Vagina (tissue), 2 donors: ENCODE measurements at places on chromosomes 7 and 10. TPM values are rescaled to one million over a fixed set of nuclear protein-coding genes. Genes with fewer than 3 reads are reported as not detected.
A peak's percentile ranks its signal among the peaks of the same experiment; 100 is the strongest.

DNA sequence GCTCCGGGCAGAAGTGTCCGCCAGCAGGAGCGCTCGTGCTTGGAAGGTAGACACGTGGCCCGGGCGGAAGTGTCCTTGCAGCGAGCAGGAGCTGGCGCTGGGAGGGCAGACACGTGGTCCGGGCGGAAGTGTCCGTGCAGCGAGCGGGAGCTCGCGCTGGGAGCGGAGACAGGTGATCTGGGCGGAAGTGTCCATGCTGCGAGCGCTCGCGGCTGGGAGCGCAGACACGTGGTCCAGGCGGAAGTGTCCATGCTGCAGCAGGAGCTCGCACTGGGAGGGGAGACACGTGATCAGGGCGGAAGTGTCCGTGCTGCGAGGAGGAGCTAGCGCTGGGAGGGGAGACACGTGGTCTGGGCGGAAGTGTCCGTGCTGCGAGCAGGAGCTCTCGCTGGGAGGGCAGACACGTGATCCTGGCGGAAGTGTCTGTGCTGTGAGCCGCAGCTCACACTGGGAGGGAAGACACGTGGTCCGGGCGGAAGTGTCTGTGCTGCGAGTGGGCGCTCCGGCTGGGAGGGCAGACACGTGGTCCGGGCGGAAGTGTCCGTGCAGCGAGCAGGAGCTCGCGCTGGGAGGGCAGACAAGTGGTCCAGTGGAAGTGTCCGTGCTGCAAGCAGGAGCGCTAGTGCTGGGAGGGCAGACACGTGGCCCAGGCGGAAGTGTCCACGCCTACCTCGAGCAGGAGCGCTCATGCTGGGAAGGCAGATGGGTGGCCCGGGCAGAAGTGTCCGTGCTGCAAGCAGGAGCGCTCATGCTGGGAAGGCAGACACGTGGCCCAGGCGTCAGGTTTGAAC is 41.1 kb upstream of the PRKAR1B start:
- no peak for DNase-seq
- no peaks in the 10 kb centered on the region for H3K36me3 ChIP-seq
- H3K27ac ChIP-seq = peak overlapping the region; percentile 24
- H3K4me1 ChIP-seq = peaks cover 30% of the 10 kb centered on the region

GRCh38 chr10:86646532-86646931 is 7.8 kb upstream of the OPN4 start:
- DNase-seq = no peak
- H3K4me1 ChIP-seq = peaks cover 39% of the 10 kb centered on the region

DNA sequence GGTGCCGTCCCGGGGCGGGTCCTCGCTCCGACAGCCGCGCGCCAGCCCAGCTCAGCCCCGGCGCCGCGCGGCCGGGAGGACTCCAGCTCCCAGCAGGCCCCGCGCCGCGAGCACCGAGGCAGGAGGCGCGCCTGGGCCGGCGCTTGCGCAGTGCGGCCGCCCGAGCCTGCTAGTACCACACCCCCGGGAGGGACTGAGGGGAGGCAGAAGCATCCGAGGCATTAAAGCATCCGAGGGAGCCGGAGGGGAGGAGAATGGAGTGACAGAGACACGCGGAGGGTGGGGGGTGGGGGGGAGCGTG is at the start of gene GRK5:
TSS of gene GRK5 (plus strand) at position 206 of the 301 bp plus-strand sequence. CDS start 347 bp downstream, outside the sequence.
- peak within 1 kb of the TSS; percentile 94 for H3K4me3 ChIP-seq
- H3K4me1 ChIP-seq = peaks cover 42% of the 10 kb centered on the region
- H3K36me3 ChIP-seq = no peaks in the 10 kb centered on the region
- DNase-seq = no peak

GRCh38 chr7:31070991-31071644 is 19.0 kb downstream of the ADCYAP1R1 start:
- H3K27ac ChIP-seq = no peak overlapping the region
- H3K36me3 ChIP-seq = no peaks in the 10 kb centered on the region
- no peak for DNase-seq
- H3K4me3 ChIP-seq = no peak overlapping the region

DNA sequence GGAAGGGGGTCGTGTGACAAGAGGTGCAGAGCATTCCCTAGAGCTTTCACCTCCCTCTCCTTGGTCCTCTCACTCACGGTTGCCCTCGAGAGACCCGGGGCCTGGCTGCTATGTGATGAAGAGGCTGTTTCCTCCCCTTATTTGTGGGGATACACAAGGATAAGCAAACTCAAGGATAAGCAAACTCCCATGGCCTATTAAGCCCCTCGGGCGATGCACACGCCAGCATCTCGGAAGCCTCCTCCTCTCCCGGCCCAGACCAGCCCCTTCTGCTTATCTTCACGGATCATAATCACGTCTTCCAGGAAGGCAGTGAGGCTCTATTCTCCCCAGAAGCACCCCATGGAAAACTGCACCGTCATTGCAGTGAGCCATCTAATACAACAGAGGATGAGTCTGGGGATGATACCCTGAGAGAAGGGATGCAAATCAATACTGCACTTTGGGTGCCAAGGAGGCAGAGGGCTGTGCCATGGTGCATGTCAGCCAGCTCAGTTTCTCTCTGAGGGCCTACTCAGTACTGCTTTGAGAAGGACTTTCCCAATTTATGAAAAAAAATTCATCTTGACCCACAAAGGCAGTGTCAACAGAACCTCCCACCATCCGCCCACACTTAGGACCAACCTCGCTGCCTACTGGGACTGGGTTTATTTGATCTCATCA is 22.2 kb downstream of the TMEM273 start:
- DNase-seq = peak; percentile 70
- H3K27me3 ChIP-seq = no peaks in the 10 kb centered on the region
- no peak overlapping the region for H3K4me3 ChIP-seq
- H3K4me1 ChIP-seq = peaks cover 3% of the 10 kb centered on the region

GRCh38 chr10:9274206-9274755 is 1219.8 kb downstream of the GATA3 start:
- no peak overlapping the region for H3K27ac ChIP-seq
- no peaks in the 10 kb centered on the region for H3K27me3 ChIP-seq
- no peaks in the 10 kb centered on the region for H3K4me1 ChIP-seq
- no peaks in the 10 kb centered on the region for H3K36me3 ChIP-seq

GRCh38 chr7:134328900-134329299 is 12.2 kb upstream of the SLC35B4 start:
- H3K4me3 ChIP-seq = no peak overlapping the region
- no peak overlapping the region for H3K27ac ChIP-seq
- H3K4me1 ChIP-seq = no peaks in the 10 kb centered on the region
- DNase-seq = no peak

DNA sequence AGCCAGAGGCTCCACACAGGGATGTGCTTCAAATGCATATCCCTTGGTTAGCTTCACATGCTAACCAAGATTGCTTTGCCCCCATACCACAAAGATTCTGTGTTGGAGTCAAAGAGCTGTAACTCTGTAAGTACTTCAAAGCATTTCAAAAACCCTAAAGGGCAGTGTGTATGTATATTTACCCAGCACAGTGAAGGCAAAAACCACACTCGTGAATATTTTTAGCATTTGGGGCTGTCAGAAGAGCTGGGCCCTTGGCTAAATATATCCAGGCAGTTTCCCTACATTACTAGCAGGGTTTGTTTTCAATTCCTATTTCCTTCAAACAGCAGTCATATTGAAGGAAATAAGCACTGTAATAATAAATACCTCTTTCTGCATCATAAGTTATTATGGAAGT is 84.2 kb upstream of the STEAP1B start:
- DNase-seq = no peak
- no peak overlapping the region for H3K27ac ChIP-seq
- no peak overlapping the region for H3K4me3 ChIP-seq
- H3K36me3 ChIP-seq = no peaks in the 10 kb centered on the region
- H3K27me3 ChIP-seq = no peaks in the 10 kb centered on the region

DNA sequence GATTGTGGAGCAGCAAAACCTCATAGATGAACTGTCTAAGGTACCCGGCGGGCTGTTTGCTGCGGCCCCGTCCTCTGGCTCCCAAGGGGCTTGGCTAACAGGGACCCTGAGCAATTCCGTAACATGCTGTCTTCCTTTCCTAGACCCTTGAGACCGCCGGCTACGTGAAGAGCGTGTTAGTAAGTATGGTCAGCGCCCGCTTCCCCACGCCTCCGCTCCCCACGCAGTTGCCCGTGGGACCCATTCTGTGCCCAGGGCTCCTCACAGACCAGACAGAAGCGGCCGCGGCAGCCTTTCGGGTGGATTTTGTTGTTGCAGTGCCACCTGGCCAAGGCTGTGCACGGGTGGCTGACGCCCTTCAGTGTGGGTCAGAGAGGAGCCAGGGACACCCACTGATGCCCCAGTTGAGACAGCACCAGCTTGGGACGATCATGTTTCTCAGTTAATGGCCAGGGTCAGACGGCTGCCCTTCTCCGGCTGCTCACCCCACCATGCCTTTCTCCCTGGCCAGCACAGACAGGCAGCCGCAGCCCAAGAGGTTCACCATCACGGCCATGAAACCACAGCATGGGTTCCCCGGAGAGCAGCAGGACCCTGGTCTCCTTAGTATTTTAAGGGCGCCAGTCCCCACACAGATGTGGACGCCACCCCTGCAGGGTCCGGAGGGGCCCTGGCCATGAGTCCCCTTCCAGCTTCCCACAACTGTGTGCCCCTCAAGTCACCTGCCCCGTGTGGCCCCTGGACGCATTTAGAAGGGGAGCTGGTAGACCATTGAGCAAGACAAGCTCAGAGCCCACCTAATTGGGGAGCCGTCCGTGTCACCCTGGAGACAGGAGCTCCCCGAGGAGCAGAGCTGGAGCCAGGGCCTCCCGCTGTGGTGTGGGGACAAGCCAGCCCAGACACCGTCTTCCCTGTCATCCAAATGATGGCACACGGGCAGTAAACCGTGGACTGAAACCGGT is 49.4 kb upstream of the DPYSL4 start:
- no peak for DNase-seq
- peaks cover 8% of the 10 kb centered on the region for H3K4me1 ChIP-seq
- no peak overlapping the region for H3K27ac ChIP-seq
- H3K4me3 ChIP-seq = no peak overlapping the region
- no peaks in the 10 kb centered on the region for H3K27me3 ChIP-seq

- no peak overlapping the region for H3K27ac ChIP-seq
- H3K4me1 ChIP-seq = no peaks in the 10 kb centered on the region
- no peaks in the 10 kb centered on the region for H3K27me3 ChIP-seq
- H3K4me3 ChIP-seq = no peak overlapping the region
- no peaks in the 10 kb centered on the region for H3K36me3 ChIP-seq
- DNase-seq = no peak
These were observed 12.0 kb downstream of the JCAD start for GRCh38 chr10:30047430-30047829.

DNA sequence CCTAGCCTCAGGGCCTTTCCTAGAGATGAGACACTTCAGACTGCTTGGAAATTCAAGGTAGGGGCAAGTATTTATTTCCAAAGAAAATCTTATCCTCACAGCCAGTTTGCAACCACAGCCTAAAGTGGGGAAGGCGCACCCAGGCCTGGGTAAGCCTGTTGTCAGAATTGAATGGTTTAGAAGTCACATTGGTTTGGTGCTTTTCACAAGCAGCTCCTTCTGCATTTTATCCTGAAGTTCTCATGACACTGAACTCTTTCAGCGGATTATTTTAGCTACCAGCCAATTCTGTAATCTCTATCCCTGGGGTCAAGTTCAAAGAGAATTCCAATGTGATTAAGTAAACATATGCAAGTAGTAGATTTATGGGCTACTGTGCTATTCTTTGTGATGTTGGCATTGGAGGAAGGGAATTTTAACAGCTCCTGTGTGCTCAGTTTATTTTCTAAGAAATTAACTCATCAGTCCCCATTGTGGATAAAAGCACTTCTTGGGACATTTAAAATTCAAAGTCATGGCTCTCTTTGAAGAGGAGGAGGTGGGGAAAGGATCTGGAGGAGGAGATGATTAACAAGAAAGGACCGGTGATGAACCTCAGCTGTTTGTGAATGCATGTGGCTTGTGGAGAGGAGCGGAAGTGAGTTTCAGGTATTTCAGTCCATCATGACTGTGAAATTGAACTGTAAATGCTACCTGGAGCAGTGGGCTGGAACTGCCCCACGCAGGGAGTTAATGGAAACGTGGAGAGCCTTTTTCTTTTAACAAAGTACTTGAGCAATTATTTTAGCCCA is 90.2 kb upstream of the CACUL1 start:
- H3K4me3 ChIP-seq = no peak overlapping the region
- no peak for DNase-seq
- H3K27me3 ChIP-seq = no peaks in the 10 kb centered on the region
- no peaks in the 10 kb centered on the region for H3K36me3 ChIP-seq

- H3K4me1 ChIP-seq = no peaks in the 10 kb centered on the region
- H3K4me3 ChIP-seq = no peak overlapping the region
- DNase-seq = no peak
These were observed 154.9 kb upstream of the COL1A2 start for GRCh38 chr7:94239661-94240234.

- H3K4me3 ChIP-seq = no peak overlapping the region
- H3K36me3 ChIP-seq = no peaks in the 10 kb centered on the region
- no peaks in the 10 kb centered on the region for H3K27me3 ChIP-seq
- no peaks in the 10 kb centered on the region for H3K4me1 ChIP-seq
These were observed 703.0 kb upstream of the NRP1 start for GRCh38 chr10:34037499-34037898.

GRCh38 chr10:23063973-23064812 is 31.2 kb upstream of the MSRB2 start:
- no peaks in the 10 kb centered on the region for H3K36me3 ChIP-seq
- no peak overlapping the region for H3K27ac ChIP-seq
- no peak overlapping the region for H3K4me3 ChIP-seq
- peaks cover 10% of the 10 kb centered on the region for H3K4me1 ChIP-seq
- H3K27me3 ChIP-seq = no peaks in the 10 kb centered on the region
- no peak for DNase-seq

- H3K27me3 ChIP-seq = no peaks in the 10 kb centered on the region
- H3K4me3 ChIP-seq = no peak overlapping the region
- H3K36me3 ChIP-seq = no peaks in the 10 kb centered on the region
- no peak for DNase-seq
These were observed 47.9 kb upstream of the MRLN start for GRCh38 chr10:59801171-59801570.

DNA sequence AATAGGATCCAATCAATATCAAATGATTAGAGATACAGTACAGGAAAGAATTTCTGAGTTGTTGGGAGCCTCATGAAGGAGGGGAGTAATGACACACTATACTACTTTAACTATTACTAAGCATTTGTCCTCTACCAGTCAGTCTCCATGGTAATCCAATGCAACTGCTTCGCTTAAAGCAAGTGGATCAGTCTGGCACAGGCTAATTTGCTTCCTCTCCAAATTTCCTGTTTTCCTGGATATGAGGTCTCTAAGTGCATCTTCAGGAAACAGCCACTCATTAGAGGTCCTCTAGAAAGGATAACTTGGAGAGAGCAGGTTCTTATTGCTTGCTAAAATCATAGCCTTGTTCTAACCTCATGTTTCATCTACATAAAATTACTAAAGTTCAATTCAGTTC is 8.4 kb upstream of the SEPTIN7 start:
- no peak overlapping the region for H3K27ac ChIP-seq
- no peaks in the 10 kb centered on the region for H3K4me1 ChIP-seq
- no peak overlapping the region for H3K4me3 ChIP-seq
- H3K27me3 ChIP-seq = no peaks in the 10 kb centered on the region

- no peak for DNase-seq
- no peak overlapping the region for H3K27ac ChIP-seq
- H3K4me1 ChIP-seq = no peaks in the 10 kb centered on the region
- H3K36me3 ChIP-seq = no peaks in the 10 kb centered on the region
- H3K27me3 ChIP-seq = no peaks in the 10 kb centered on the region
- H3K4me3 ChIP-seq = no peak overlapping the region
These were observed 48.3 kb upstream of the CDC14C start for GRCh38 chr7:48876087-48876486.

The SPAG6 gene
- total RNA-seq = not detected

The TMEM229A gene
- not detected for total RNA-seq

The ZP3 gene
- total RNA-seq = 2.7 TPM

The ANKIB1 gene
- 27.7 TPM for total RNA-seq

The MRPS24 gene
- 68.8 TPM for total RNA-seq

The ATP5MK gene
- total RNA-seq = 180 TPM

The ASB10 gene
- total RNA-seq = not detected

The MUC12 gene
- total RNA-seq = 2.7 TPM
